ENCODE measurements at places on chromosomes 4 and X. TPM values are rescaled to one million over a fixed set of nuclear protein-coding genes. Genes with fewer than 3 reads are reported as not detected.

TCEAL6 gene
- total RNA-seq = not detected

PPEF1 gene
- total RNA-seq = not detected

GPR143 gene
- 0.52 TPM for total RNA-seq

PGAM4 gene
- total RNA-seq = not detected

UBA1 gene
- total RNA-seq = 282 TPM

LDOC1 gene
- 40.6 TPM for total RNA-seq

COPS4 gene
- total RNA-seq = 58.3 TPM

BMPR1B gene
- 7.1 TPM for total RNA-seq

SLC25A5 gene
- total RNA-seq = 410 TPM

ENPEP gene
- not detected for total RNA-seq

CEP44 gene
- 8.4 TPM for total RNA-seq

CXCL3 gene
- total RNA-seq = 28.9 TPM

NR0B1 gene
- not detected for total RNA-seq

RHOXF2 gene
- total RNA-seq = not detected

CFP gene
- total RNA-seq = 0.12 TPM

GRCh38 chrX:103531002-103531401 lies 11.7 kb upstream of the RAB40A start:
- H3K4me3 ChIP-seq = no peak overlapping the region
- no peak for DNase-seq
- no peak overlapping the region for H3K27ac ChIP-seq
- no peaks in the 10 kb centered on the region for H3K4me1 ChIP-seq
- H3K36me3 ChIP-seq = no peaks in the 10 kb centered on the region
- no peaks in the 10 kb centered on the region for H3K27me3 ChIP-seq

DNA sequence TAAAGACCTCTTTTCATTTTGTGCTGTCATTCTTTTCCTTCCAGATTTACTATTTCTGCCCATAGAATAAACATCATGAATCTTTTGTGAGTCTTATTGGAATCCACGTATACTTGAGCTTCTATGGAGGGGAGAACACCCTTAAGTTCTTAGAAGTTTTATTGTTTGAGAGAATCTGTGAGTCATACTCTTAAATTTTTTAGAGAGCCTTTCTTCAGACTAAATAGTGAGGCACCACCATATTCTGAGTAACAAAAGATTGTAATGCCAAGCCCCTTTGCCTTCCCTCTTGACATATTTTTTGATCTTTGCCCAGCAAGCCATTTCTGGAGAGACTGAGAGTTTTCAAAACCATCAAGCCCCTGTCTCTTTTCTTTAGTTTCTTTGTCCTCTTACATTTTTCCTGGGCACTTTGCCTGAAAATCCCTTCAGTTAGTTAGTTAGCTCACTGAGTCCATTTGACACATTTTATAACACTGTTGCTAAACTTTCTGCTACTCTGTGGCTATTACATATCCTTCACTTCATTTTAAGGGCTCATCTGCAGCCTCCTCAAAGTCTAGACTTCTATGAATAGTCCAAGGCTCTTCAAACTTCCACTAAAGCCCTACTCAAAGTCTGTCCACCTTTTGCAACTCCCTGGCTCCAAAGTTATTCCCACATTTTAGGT lies 65.3 kb upstream of the NDUFC1 start:
- peak overlapping the region; percentile 37 for H3K27ac ChIP-seq
- H3K4me1 ChIP-seq = peaks cover 12% of the 10 kb centered on the region
- no peak overlapping the region for H3K4me3 ChIP-seq

DNA sequence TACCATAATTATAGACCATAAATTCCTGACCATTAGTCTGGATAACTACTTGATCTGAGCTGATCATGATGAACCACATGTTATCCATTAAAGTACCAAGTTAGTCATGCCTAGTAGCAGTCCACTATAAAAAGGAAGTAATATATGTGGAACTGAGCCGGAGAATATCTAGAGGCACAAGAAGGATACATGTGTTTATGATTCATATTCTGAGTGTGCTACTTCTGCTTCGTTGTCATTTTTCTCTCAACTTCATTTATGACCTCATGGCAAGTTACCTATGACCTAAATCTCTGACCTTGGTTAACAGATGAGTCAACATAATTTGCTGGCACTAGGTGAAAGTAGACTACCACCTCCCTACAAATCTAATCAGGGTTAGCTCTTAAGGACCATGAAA lies 56.5 kb upstream of the ANKRD17 start:
- DNase-seq = peak; percentile 16
- H3K4me1 ChIP-seq = peaks cover 9% of the 10 kb centered on the region
- no peaks in the 10 kb centered on the region for H3K36me3 ChIP-seq
- H3K4me3 ChIP-seq = no peak overlapping the region
- no peak overlapping the region for H3K27ac ChIP-seq
- H3K27me3 ChIP-seq = no peaks in the 10 kb centered on the region

DNA sequence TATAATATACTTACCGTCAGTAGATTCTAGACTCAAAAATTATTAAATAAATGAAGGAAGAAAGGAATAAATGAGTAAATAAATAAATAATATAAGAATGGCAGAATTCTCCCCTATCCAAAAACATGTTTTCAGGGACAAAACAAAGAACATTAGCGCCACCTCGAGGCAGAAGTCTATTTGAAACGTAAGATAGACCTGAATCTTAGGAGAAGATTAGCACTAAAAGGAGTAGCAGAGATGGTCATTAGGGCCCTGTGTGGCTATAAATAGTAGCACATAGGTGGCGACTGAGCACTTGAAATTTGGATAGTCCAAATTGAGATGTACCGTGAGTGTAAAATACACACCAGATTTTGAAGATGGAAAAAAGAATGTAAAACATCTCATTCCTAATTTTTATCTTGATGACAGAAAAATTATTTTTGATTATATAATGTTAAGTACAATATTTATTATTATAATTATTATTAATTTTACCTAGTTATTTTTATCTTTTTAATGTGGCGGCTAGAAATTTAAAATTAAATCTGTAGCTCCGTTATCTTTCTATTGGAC lies 24.3 kb upstream of the SRD5A3 start:
- no peak overlapping the region for H3K27ac ChIP-seq
- no peaks in the 10 kb centered on the region for H3K27me3 ChIP-seq
- no peak overlapping the region for H3K4me3 ChIP-seq
- DNase-seq = peak; percentile 98
- peaks cover 11% of the 10 kb centered on the region for H3K4me1 ChIP-seq
- H3K36me3 ChIP-seq = no peaks in the 10 kb centered on the region

GRCh38 chrX:104564921-104565703 lies 887 bp upstream of the IL1RAPL2 start:
- peak overlapping the region; percentile 80 for H3K4me3 ChIP-seq
- peaks cover 17% of the 10 kb centered on the region for H3K27me3 ChIP-seq
- no peak overlapping the region for H3K27ac ChIP-seq
- no peaks in the 10 kb centered on the region for H3K36me3 ChIP-seq
- H3K4me1 ChIP-seq = no peaks in the 10 kb centered on the region

- H3K4me1 ChIP-seq = no peaks in the 10 kb centered on the region
- no peaks in the 10 kb centered on the region for H3K27me3 ChIP-seq
- DNase-seq = no peak
- H3K4me3 ChIP-seq = no peak overlapping the region
Measured at GRCh38 chr4:152334931-152335330, 201.0 kb downstream of the FBXW7 start.

- no peaks in the 10 kb centered on the region for H3K27me3 ChIP-seq
- no peak overlapping the region for H3K4me3 ChIP-seq
- H3K27ac ChIP-seq = no peak overlapping the region
- H3K4me1 ChIP-seq = no peaks in the 10 kb centered on the region
- no peaks in the 10 kb centered on the region for H3K36me3 ChIP-seq
- no peak for DNase-seq
Measured at GRCh38 chr4:34964613-34965012, 1279.7 kb downstream of the ARAP2 start.

- H3K27ac ChIP-seq = no peak overlapping the region
- H3K36me3 ChIP-seq = peaks cover 11% of the 10 kb centered on the region
- H3K27me3 ChIP-seq = no peaks in the 10 kb centered on the region
Measured at GRCh38 chrX:150984169-150984824, 1.2 kb downstream of the HMGB3 start.

DNA sequence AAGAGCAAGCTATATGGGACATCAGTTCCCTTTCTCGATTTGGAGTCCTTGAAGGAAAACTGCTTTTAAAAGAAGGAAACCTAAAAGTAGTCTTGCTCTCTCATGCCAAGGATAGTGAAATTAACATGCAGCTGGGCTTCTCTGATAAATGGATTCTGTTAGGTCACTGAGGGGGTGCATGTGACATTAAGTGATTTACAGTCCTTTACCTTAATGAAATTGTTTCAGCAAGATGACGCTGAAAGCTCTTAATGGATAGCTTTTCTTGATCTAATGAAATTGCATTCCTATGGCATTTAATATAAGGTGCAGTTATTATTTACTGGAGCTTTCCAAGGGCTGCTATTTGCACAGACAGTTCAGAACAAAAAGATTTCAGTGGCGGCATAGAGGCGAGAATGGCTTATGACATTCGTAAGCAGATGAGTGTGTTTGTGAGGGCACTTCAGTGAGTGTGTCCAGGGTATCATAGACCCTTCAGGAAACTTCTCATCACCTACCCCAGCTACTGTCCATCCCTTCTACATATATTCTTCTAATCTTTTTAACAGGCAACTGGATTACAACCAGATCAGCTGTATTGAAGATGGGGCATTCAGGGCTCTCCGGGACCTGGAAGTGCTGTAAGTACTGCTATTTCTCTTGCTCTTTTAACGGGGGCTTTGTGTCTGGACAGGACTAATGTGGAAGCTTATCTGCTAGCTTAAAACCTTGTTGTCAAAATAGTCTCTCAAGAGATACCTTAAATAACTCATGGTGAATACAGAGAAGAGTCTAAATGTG lies 219.9 kb upstream of the PACRGL start:
- H3K27me3 ChIP-seq = no peaks in the 10 kb centered on the region
- H3K36me3 ChIP-seq = no peaks in the 10 kb centered on the region
- H3K4me1 ChIP-seq = no peaks in the 10 kb centered on the region
- no peak overlapping the region for H3K4me3 ChIP-seq
- DNase-seq = no peak
